Nephron progenitor cell (in vitro differentiated cells): ENCODE measurements at places on chromosomes 1 and 21.
A peak's percentile ranks its signal among the peaks of the same experiment; 100 is the strongest.

DNA sequence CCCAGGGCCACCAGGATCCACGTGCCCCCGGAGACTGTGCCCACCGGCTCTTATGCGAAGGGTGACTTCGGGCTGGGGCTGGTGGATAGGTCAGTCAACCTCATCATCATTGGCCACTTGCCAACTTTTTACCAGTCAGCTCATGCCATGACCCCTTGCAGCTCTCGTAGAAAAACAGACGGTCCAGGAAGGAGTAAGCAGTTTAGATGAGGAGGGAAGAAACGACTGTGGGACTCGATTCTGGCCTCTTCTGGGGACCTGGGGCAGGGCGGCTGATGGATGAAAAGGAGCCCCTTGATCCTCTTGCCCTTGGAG, 41.0 kb downstream of the UBASH3A start:
- no peak for DNase-seq

GRCh38 chr1:21297975-21298374, 7.7 kb upstream of the ECE1 start:
- no peak for DNase-seq

- DNase-seq = no peak
Measured at GRCh38 chr1:232813760-232814159, 8.5 kb downstream of the MAP10 start.

DNA sequence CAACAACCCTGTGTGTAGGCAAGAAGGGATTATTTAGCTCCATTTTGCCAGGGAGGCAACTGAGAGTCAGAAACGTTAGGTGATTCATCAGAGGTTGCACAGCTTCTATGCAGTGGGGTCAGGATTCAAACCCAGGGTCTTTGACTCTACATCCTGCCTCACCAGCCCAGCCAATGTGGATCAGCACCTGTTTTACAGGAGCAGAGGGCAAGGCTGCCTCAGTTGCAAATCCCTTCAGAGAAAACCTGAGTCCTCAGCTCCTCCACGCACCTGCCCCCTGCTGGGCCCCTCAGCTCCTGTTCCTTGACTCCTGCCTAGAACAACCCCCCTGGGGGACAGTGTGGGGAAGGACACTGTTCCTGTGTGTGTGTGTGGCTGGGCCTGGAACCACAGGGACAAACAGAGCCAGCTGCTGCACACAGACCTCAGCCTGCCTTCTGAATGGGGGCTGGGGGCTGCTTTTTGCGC, 61.6 kb downstream of the LRRN2 start:
- DNase-seq = peak; percentile 38

DNA sequence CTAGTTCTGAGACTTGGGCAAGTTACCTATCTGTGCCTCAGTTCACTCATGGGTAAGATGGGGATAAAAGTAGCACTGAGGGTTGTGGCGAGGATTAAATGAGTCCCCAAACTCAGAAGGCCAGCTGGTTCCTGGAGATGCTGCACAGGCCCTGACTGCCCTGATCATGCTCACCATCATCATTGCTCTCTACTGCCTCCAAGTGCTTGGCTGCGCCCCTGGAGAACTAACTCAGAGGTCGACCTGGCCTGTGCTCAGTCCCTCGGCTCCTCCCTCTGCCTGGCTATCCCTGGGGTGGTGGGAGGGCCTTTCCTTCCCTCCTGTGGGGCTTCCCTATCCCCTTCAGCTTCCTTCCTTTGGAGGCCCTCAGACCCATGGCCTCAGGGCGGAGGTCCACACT, 5.6 kb downstream of the SLC5A9 start:
- DNase-seq = peak; percentile 33

DNA sequence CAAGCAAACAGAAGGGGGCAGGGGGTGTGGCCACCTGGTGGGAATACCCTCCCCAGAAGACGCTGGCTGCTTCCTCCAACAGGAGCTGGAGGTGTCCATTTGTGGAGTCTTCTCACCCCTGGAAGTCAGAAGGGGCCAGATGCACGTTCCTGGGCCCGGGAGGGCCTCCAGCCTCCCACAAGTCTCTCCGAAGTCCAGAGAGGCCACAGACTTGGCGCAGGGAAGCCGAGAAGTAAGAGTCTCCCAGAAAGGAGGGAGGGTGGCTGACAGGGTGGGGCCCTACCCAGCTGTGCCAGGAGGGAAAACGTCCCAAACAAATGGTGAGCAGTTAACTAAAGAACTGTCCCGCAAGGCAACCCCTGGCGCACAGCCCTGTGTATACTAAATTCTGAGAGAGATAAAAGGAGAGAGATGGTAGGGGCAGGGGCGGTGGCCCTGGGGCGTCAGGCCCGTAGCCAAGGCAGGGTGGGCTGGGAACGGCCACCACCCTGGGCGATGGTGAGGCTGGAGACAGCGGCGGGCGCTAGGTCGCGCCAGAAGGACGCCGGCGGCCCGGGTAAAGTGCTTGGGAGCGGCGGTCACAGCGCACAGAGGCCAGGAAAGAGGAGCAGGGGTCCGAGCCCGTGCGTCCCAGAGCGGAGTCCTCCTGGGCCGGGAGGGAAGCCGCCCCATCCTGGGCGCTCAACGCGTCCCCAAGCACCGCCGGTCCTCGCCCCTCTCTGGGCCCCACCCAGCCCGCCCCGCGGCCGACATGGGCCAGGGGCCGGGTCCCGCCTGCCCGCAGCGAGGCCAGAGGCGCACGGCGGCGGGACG, 1.2 kb downstream of the CHD5 start:
- peak; percentile 42 for DNase-seq

DNA sequence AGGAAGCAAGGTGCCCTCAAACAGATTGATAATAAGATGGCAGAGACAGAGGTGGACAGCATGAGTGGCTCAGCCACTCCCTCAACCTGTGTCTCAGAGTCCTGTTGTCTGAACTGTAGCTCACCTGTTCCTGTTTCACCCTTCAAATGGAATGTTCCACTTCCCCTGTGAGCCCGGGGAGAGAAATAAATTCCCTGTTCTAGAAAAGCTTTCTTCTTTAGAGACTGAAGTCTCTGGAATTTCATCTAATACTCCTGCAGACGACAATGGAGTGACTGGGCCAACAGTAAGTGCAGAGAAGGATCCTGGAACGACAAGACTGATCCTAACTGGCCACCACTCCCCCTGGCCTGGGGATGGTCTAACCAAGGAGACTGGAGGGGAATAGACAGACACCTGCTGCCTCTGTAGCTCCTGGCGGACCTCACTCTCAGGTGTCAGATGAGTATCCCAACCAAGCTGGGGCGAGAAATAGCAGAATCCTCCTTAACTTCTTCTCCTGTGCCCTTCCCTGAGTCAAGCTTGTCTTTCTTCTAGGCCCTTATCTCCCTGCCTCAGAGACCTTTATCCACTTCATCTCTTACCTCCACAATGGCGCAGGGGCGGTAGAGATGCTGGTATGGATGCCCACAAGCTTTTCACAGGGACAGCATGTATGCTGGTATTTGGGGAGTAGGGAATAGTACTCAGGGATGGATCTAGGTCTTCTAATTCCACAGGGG, 45.4 kb downstream of the PLEKHA6 start:
- no peak for DNase-seq
